ENCODE measurements at places on chromosomes 7 and 10.

DNA sequence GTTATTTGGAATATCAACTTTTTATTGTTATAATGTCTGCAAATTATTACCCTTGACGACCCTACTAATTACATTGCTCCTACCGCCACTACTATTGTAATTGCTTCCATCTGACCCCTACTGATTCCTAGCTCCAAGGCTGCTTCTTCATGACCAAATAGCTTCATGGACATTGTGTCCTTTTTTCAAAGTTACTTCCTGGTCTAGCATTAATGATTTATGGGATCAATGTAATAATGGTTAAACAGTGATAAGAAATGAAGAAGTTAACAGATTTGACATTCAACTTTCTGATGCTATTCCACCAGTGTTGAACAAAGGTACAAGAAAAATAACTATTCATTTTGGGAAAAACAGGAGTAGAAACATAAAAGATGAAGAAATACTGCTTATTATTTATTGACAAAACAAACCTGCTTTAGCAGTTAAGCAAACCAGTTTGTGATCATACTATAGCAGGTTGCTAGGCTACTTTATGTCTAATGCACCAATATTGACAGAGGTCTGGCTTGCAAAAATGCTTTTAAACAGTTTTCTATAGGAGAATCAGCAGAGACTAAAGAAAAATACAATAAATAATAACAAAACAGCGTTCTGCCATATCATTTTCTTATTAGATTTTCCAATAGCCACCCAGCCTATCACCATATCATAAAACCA is 125.8 kb downstream of the PCLO start:
- DNase-seq: no peak

DNA sequence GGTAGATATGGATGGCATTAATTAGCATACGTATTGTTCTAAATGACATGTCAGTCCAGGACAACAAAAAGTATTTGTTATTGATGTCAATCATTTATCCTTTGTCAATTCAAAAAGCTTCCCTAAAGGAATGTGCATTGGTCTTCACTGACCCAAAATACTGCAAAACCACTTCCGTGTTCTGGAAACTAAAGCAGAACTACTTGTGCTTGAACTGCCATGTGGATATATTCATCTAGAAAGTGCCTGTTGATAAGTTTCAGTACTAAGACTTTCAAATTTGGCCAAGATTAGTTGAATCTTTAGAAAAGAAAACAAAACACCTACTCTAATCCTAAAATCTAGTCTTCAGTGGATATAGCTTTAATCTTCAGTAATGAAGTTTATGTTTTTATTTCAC is 242.1 kb upstream of the PPP1R3A start:
- no peak for DNase-seq

- no peak for DNase-seq
These were observed 75.0 kb downstream of the LHPP start for GRCh38 chr10:124536496-124537050.

DNA sequence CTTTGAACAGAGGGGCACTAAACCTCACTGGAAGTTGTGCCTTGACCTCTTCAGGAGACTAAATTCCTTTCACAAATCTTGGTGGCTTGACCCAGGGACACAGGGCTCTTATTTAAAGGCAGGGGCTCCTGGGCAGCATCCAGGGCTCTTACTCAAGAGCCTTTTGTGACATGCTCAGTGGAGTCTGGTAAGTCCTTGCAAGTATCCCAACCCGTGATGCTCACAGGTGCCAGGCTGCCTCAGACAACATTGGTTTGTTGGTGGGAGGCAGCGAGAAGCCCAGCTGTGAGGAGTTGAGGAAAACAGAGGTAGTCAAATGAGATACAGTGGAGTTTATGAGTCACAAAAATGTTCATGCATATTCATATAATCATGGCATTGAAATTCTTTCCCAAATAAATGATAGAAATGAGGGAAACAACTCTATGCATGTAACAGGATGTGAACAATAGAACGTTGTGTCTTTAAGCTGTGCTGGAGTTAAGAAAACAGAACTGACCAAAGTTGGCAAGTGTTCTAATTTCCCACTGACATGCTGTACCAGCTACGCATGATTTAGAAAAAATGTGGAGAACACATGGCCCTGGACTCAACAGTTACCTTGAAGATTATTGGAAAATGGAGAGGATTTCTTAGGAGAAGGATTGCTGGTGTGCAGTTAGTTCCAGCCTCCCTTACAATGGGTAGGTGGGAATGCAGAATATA is 654.5 kb upstream of the COBL start:
- no peak for DNase-seq

- DNase-seq: no peak
These were observed 59.9 kb downstream of the EGFR start for GRCh38 chr7:55078465-55079372.

DNA sequence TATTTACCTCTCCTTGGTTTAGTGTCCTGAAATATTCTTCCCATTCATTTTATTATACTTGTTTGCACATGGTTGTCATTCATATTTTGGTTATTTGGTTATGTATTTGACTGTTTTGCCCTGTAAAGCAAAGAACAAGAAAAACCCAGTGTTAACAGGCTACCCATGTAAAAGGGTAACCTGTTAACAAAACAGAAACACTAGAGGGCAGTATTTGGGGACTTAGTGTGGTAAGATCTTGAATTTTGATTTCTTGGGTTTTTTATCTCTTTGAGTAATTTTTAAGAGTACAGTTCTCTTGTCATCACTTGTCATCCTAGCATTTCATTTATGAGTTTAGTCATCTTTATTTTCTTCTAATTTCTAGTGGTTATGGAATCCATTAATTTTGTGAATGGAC is 51.3 kb downstream of the POLL start:
- DNase-seq: peak; percentile 3

DNA sequence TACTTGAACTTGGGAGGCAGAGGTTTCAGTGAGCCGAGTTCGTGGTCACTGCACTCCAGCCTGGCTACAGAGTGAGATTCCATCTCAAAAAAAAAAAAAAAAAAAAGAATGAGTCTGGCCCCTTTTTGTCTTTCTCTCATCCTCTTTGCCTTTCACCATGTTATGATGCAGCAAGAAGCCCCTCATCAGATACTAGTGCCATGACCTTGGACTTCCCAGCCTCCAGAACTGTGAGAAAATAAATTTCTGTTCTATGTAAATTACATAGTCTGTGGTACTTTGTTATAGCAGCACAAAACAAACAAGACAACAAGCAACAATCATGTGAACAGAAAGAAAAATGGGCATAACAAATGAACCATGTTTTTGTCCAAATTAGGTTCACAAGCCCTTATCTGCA is 2.3 kb upstream of the DBNL start:
- DNase-seq: no peak

DNA sequence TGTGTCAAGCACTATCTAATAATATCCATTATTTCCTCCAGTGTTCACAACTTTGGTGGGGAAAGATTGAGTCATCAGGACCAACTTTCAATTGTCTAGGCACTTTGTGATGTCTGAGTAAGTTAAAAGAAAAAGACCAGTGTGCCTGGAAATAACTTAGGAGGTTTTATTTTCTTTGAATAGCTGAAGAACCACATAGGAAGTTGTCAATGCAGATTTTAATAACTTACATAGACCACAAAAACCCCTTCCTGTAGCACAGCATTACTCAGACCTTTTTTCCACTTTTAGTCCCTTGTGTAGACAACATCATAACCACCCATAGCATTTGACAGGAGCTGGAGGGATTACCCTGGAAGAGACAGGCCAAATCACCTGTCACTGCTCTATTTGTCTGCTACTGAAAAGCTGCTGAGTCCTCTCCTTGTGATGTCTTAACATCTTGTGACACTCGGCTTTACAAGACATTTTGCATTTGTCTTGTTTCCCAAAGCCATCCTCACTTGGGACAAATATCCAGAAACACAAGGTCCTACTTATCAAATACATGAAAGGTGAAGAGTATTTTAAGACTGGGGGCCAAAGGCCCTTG is 241.5 kb upstream of the PTER start:
- DNase-seq: no peak

GRCh38 chr7:22248111-22248809 is 108.7 kb downstream of the RAPGEF5 start:
- DNase-seq: no peak

DNA sequence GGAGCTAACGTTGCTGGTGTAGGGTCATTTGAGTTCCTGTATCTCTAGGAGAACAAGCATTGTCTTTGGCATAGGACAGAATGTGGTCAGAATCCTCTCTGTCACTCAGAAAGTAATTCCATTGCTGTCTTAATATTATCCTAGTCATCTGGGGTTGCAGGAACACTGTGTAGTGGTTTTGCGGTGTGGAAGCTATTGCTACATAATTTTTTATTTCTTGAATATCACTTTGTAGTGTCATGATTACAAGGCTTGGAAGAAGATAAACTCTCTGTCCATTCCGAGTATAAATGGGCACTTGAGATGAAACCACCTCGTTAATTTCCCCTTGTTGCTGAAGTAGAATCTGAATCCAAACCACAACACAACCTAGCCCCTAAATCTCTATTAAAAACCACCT is 919.2 kb downstream of the LRMDA start:
- DNase-seq: no peak

DNA sequence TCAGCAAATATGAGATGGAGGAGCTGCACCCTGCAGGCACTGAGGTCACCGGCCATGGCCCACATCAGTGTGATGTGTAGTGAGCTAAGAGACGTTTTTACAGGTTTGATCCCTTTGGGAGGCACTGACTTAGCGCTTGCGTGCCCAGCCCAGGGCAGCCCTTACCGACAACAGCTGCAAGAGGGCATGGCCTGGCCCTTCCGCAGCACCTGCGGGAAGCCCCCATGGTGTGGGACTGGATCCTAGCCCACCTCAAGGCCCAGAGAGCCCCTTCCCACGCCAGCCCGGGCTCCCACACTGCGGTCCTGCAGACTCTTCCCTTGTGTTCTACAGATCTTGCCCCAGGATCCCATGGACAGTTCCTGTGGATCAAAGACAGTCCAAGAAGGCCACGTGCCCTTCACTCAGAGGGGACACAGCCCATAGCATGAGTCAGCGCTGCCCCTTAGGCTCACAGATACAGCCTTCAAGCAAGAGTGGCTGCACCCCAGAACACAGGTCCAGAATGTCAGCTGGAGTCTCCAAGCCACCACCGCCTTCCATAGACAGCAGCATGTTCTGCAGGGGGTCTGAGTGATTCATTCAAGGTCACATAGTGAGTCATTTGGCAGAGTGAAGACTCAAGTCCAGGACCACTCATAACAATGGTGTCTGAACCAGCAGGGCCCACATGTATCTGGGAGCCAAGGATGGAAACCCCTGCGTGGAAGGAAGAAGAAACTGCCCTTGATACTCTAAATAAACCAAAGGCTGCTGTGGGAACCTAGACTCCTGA is 25.4 kb downstream of the TLL2 start:
- DNase-seq: no peak

DNA sequence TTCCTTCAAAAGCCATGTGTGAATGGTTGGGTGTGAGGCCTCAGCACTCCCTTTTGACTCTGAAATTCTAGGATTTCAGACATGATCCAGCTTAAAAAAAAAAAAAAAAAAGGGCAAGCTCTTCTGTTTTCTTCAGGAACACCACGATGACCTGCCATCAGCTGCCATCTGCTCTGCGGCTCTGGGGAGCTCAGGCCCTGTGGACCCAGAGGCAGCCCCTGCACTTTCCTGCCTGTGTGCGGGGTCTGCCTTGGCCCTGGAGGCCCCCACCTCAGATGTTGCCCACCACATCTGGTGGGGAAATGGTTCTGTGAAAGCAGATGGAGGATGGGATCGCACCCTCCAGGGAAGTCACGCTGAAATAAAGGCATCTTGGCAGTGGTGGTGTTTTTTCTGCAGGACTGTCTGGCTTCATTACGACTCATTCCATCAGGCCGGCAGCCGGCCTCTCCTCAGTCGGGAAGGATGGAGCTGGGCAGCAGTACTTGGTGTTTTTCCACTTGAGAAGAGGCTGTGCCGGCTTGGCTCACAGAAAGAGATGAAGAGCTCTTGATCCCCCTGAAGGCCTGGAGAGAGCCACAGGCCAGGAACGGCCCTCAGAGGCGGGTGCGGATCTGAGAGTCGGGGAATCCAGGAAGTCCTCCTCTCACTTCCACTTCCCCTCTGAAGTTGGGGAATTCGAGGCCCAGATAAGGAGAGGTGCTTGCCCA is 66.1 kb upstream of the AQP1 start:
- no peak for DNase-seq

DNA sequence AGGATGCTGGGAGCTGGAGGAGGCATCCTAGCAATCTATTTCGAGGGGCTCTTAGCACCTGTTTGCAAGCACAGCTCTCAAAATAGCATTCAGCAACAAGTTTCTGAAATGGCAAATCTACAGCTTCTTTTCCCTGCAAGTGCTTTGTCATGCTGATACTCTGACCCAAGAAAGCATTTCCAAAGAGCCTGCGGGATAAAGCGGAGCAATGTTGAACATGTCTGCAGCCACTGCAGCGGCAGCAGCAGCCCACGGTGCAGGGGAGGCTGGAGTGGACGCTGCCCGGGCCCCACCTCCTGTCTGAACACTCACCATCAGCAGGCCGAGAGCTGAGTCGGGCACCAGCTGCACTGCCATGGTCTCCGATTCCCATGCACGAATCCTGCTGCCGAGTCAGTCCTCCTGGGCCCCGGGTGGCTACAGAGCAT is 964 bp downstream of the FRMD4A start:
- DNase-seq: no peak

DNA sequence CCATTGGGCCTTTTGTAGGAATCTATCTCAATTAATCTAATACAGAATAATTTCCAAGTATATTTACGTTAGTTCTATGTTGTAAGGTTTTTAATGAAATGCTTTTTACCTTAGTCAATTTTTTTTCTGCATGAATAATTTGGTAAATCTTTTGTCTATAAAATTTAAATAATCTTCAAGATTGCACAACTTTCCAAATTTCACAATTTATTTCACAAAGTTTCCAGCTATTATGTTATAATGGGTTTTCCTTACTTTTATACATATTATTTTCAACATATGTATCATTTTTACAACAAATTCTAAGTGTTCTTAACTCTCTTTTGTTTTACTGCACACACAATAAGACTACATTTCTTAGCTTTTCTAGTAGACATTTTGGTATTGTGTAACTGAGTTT is 470.7 kb downstream of the ETV1 start:
- no peak for DNase-seq

- no peak for DNase-seq
These were observed 127.2 kb downstream of the PPP1R17 start for GRCh38 chr7:31814187-31814586.

GRCh38 chr7:65809259-65809981 is 63.5 kb upstream of the VKORC1L1 start:
- DNase-seq: no peak

- DNase-seq: no peak
These were observed 3.0 kb downstream of the VOPP1 start for GRCh38 chr7:55569269-55569663.

DNA sequence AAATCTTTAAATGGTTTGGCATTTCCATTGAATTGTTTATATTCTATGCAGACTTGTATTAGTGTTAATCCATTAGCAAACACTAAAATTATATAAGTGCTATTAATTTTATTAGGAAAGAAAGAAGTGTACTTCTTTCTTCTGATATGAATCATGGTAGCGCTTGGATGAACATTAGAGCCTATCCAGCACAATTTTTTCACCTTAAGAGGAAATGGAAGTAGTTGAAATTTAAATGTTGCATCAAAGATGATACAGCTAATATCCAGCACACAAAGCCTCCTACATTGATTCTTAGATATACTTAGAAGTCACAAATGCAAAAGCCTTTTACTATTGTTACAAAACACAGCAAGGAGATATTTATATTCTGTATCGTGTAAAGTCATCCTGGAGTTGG is 174.5 kb downstream of the AHR start:
- DNase-seq: no peak

- no peak for DNase-seq
These were observed 1.8 kb downstream of the CHRM2 start for GRCh38 chr7:136869991-136870865.

- no peak for DNase-seq
These were observed 231.1 kb downstream of the GFRA1 start for GRCh38 chr10:116041948-116042347.

- no peak for DNase-seq
These were observed 19.2 kb upstream of the IKZF1 start for GRCh38 chr7:50285269-50285668.
